ENCODE measurements at places on chromosomes 3 and 15.

GRCh38 chr3:127551178-127551577, 39.4 kb downstream of the TPRA1 start:
- DNase-seq: no peak

DNA sequence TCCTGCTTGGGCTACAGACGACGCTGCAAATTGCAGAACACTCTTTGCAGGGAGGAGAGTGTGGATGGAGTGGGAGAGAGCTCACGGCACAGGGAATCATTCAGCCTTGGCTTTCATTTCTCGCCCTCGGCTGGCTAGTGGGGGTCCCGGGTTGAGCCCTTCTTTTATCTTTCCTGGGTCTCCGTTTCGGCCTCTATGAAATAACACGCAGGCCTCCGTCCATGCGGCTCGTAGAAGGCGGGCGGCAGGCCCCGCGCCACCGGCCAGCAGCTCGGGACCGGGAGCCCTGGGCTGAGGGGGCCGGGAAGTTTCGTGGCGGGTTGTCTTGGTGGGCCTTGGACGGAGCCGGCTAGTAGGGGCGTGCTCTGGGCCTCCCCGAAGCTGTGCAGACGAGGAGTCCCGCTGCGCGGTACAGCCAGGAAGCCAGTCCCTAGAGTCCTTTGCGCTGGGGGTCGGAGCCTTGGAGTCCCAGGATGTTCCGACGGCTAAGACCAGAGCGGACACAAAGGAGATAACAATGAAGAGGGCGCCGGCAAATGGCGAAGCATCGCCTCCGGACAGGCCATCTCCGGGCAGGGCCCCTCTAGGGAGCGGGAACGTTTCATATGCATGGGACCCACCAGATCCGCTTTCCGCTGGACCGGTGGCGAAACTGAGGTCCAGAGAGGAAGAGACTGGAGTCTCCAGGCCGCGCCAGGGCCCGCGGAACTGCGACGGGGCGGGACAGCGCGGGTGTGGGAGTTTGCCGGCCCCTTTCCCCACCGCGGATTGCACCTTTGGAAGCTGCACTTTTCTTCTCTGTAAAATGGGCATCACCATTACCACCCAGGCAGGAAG, 4.3 kb downstream of the RNU6-1 start:
- no peak for DNase-seq

GRCh38 chr15:77430652-77431051, 10.0 kb downstream of the HMG20A start:
- no peak for DNase-seq

DNA sequence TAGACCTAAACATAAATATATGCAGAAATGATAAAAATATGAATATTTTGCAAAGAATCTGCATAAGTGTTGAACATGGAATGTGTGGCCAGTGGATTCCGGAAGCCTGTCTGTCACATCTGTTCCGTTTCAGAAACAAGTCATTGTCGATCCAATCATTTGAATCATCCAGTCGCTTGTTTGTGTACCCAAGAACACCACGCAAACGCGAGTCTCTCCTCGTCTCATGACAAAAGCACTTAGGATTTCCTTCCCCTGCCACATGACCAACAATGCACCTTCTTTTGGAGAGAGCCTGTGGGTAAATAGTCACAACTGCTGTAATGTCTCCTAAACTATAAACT, 80.2 kb downstream of the FMN1 start:
- DNase-seq: no peak

DNA sequence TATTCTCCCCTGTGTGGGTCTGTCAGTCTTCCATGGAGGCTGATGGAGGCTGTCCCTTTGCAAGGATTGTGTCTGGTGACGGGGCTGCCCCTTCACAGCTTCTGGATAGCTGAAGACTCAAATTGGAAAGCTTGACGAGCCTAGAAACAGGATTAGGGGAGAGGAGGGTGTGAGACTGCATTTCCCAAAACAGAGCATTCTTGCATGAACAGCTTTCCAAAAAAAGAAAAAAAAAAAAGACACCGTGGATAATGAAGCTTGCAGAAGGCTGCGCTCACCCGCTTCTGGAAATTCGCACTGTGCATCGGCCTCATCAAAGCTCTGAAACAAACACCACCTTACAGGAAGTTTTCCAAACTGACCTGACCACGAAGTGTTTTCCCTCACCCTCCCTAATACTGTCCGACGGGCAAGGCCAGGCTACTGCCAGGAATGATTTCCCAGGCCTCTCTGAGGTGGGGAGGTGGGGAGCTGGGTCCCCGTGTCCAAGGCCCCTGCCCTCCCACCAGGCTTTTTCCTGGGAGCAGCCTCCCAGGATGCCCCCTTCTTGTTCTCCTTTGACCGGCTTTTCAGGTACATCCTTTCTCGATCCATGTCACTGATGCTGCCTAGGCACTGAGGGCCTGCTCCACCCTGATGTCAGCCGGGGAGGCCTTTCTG, 24.9 kb upstream of the MUC4 start:
- DNase-seq: no peak

GRCh38 chr3:50506169-50506568, 2.7 kb upstream of the CACNA2D2 start:
- DNase-seq: no peak

DNA sequence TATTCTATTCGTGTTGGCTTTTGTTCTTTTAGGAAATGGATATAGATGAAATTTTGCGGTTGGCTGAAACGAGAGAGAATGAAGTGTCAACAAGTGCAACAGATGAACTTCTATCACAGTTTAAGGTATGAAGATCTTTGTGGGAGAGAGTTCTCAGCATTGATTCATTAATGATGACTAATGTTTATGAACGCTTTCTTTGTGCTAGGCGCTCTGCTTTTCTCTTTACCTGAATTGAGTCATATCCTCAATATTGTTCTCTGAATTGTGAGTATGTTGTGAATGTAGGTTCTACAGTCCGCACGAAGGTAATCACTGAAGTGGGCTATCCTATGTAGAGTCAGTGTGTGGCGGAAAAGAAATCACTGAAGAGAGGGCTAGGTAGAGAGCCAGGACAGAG, 81.2 kb downstream of the CHD2 start:
- no peak for DNase-seq

DNA sequence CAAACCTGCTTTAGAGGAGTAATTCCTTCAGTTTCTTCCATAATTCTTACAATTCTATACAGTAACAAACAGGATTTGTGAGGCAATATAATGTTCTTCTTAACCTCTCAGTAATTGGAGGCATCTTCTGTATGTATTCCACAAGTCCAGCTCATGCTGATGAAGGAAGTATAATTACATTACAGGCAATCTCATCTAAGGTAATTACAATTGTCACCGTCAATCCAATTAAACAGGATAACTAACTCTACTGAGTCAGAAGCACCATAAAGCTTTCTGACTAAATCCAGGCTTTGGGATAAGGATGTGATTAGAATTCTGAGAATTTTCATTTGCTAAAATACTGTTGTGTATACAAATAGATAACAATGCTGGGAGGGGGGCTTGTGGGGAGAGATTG, 115.2 kb upstream of the SEMA6D start:
- DNase-seq: no peak
